NB4 (cell line): ENCODE measurements at places on chromosomes 5 and 9.

- no peak for DNase-seq
These were observed 85.8 kb downstream of the RIC1 start for GRCh38 chr9:5714501-5715401.

DNA sequence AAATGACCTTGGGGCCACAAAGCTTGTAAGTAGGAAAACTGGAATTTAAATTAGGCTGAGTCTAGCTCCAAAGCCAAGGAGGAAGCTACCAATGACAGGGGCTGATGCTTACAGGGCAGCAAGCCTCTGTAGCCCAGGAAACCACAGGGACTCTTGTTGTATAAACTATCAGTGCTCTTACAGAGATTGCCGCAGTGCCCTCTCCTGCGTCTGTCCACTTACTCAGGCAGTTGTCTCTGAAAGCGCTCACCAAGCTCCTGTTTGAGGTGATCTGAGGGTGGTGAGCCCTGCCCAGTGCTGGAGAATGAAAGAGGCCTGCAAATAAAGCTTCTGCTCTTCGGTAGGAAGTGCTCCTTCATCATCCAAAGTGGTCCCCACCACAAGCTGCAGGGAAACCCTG is 498.8 kb downstream of the ARHGEF28 start:
- no peak for DNase-seq

DNA sequence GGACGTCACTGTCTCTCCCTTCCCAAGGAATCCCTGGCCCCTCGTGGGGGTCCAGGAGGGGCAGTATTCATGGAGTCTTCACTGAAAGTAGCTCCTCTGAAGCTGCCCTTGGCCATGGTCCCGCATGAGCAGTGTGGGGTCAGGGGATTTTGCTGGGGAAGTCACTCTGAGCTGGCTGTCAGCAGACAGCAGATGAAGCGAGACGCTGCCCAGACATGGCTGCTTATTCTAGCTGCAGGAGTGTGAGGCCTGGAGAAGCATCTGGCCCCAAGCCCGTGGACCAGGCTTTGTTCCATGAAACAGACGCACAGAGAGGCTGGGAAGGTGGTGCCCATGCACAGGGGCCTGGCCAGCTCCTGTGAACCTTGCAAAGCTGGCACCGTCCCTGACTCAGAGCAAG is 21.5 kb upstream of the ASS1 start:
- DNase-seq = no peak

GRCh38 chr9:15966471-15966870 is 413.6 kb downstream of the CCDC171 start:
- DNase-seq = no peak

DNA sequence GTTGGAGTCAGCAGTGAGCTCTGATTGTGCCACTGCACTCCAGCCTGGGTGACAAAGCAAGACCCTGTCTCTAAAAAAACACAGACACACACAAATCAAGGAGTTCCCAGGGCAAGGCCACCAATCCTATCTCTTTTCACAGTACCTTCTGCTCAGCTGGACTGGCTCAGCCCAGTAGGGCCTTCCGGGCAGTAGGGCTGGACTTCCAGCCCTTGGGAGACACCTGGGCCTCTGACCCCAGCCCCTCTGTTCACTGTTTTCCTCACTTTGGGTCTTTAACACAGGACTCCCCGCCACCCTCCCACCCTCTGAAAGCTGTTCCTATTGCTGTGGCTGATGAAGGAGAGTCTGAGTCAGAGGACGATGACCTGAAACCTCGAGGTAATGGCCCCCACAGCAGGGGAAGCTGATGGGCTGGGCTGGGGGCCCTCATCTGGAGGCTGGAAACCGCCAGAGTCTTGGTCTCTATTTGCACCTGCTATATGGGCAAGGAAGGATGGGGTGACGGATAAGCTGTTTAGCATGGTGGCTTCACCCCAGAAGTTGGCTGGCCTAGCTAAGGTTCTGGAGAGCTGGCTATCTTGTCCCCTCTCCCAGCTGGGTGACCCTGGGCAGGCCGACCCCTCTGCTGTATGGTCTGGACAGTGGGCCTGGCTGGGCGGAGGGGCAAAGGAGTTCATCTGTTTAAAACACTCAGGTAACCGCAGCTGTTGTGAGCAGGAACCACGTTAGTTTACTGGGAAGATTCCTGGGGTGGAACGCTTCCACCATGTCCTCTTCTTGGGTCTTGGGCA is 25.6 kb downstream of the USP20 start:
- peak; percentile 62 for DNase-seq

DNA sequence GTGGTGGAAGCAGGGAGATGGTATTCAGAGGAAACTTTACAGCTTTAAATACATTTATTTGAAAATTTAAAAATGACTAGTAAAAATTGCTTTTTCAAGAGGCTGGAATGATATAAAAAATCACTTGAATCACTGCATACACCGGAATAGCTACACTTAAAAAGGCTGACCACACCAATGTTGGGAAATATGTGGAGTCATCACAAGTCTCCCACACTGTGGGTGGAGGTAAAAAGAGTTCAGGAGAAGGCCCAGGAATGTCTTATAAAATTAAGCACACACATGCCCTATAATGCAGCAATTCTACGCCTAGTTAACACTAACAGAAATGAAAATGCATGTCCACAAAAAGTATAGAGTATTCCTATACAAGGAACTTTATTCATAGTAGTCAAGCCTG is 198.1 kb downstream of the ROR2 start:
- DNase-seq = no peak

DNA sequence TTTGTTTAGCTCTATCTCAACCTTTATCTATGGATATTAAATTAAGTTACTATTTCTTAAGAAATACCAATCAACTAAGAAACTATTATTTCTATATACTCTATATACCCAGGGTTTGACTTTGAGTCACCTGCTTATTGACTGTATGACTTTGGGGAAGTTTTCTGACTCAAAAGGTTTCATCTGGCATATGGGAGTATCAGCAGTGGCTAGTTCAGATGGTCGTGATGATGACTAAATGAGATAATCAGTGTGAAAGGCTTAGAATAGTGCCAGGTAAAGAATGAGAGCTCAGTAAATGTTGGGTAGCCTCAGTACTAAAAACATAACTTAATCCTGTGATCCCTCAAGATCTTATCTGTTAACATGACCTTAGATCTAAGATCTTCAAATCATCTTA is 179.7 kb upstream of the ISL1 start:
- no peak for DNase-seq

GRCh38 chr9:124733964-124734740 is 37.0 kb downstream of the NR6A1 start:
- DNase-seq = no peak

- DNase-seq = peak; percentile 75
These were observed 195.6 kb downstream of the KIAA0825 start for GRCh38 chr5:94422812-94423211.

- DNase-seq = no peak
These were observed 17.1 kb downstream of the SLC6A3 start for GRCh38 chr5:1428107-1428506.

DNA sequence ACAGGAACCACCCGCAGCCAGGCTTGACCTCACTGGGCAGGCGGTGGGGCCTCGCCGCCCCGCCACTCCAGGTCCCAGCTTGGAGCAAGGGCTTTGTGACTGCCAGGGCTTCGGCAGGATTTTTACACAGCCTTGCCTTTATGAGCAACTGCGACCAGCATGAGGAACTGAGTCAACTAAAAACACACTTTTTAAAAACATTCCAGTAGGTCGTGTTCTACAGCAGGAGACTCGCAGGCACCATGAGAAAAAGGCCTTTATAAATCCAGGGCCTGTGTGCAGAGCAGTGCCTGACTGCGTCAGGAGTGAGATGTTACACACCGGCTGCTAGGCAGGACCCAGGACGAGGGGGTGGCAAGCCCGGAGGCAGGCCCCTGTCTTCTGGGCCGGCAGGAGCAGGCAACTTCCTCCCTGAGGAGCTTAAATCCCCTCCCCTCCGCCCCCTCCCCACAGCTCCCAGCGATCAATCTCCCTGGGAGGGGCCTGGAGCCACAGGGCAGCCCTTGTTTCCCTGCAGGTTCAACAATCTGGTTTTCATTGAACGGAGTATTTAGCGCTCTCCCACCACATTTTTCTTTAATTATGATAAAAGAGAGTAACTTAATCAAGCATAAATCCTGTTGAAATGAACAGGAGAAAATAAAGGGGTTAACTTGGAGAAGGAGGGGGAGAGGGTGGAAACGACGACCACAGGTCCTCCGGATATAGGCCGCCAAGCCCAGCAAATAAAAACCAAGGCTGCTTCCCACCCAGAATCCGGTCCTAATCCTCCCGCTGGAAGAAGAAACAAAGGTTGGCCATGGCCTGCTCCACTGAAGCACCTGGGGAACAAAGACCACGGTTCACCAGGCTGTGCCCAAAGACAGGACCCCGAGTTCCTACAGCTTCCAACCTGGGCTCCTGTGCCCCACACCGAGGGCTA is 92.5 kb downstream of the ROR2 start:
- DNase-seq = peak; percentile 69

GRCh38 chr9:20838218-20838617 is 154.2 kb downstream of the FOCAD start:
- DNase-seq = no peak

DNA sequence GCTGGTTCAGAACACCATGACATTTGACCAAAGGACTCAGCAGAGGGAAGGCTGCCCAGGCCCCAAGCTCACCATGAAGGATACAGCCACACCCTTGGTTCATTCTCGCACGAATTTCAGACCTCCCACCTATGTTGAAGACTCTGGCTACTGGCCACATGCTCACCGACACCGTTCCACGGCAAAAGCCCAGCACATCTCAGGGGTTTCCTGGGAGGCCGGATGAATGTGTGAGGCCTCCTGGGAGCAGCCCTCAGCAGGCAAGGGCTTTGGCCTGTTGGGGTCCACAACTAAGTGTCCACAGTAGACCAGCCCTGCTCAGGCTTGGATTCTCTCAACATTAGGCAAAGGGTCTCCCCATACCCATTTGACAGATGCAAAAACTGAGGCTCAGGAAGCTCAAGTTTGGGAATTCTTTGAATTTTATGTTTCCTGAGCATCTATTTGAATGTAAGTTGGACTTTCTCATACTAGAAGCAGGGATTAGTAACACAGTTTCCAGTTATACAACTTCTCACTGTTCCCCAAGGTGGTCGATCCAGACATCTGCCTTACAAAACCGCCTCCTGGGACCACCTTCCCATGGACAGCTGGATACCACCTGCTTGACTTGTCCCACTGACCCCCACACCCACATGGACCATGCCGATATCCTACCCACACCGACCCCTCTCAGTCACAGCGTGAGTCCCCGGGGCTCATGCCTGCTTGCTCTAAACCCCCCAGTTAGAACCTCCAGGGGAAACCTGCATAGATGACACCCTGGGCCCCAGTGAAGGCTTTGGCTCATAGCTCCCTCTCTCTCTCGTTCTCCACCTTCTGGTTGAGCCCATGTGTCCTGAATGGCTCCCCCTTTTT is 27.9 kb downstream of the CCT5 start:
- DNase-seq = no peak

DNA sequence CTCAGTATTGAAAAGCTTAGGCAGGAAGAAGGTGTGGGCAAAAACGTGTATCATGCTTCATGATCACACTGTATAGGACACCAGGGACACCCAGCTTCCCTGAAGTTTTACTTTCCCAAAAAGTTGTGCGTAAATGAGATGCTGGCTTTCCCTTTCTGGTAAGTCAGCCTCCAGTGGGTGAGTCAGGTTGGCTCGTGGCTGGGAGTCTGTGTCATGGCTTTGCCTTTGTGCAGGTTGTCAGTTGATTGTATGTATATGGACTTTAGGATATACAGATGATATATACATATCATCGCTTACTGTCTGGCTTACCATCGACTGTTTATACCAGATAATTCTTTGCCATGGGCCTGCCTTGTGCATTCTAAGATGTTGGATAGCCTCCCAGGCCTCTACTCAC is 34.2 kb downstream of the ADRB2 start:
- DNase-seq = no peak

DNA sequence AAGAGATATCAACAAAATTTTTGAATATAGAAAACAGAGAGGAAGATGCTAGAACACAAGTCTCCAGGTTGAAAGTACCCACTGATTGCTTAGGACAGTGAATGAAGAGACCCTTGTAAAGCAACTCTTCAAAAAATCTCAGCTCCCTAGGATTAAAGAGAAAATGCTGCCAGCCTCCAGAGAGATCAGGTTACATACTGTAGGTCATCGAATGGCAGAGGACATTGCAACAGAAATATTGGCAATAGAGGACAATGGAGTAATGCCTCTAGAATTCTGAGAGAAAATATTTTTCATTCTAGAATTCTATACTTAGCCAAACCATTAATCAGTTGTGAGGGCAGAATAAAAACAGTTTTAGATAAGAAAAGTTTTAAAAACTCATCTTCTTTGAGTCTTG is 43.1 kb upstream of the ELL2 start:
- DNase-seq = no peak

GRCh38 chr5:169805937-169806700 is 169.0 kb downstream of the DOCK2 start:
- no peak for DNase-seq

GRCh38 chr9:100598641-100599145 is 20.8 kb downstream of the CAVIN4 start:
- DNase-seq = peak; percentile 18

DNA sequence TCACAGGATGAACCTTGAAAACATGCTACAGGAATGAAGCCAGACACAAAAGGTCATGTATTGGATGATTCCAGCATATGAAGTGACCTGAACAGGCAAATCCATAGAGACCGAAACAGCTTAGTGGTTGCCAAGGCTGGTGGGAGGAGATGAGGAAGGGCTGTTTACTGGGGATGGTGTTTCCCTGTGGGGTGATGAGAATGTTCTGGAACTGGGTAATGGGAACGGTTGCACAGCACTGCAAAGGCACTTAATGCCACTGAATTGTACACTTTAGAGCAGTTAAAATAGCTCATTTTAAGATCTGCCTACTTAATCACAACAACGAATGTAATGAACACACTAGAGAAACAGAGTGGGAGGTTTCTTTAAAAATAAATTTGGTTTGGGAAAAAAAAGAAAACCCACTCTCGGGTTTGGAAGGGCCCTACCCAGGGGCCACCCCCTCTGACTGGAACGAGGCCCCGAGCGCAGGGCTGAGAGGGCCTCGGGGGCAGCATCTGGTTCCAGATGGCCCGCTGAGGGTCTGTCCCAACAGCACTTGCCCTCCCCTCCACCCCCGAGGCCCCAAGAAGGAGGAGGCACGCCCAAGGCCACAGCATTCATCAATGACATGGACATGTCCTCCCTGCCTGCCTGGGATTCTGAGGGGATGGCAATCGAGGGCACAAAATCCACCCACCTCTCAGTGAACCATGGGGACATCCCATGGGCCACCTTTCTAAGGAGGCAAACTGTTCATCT is 31.7 kb downstream of the SARDH start:
- DNase-seq = no peak

DNA sequence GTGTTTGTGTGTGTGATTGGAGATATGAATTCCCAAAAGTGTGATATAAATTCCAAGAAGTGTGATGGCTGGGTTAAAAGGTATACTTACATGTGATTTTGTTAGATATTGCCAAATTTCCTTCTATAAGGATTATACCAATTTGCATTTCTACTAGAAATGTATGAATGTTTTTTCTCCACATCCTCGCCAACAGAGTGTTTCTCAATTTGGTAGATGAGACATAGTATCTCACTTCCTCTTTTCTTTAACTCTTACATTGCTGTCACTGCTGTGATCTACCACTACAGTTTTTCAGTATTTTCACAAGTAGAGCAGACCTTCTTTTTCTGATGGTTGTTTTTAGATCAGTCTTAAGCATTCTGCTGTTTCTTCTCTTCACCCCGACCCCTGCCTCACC is 111.3 kb downstream of the FER start:
- peak; percentile 84 for DNase-seq
